DMS153 (cell line): ENCODE measurements at places on chromosomes 4 and X.

- no peak for DNase-seq
Measured at GRCh38 chrX:65528705-65529340, 5.8 kb downstream of the LAS1L start.

DNA sequence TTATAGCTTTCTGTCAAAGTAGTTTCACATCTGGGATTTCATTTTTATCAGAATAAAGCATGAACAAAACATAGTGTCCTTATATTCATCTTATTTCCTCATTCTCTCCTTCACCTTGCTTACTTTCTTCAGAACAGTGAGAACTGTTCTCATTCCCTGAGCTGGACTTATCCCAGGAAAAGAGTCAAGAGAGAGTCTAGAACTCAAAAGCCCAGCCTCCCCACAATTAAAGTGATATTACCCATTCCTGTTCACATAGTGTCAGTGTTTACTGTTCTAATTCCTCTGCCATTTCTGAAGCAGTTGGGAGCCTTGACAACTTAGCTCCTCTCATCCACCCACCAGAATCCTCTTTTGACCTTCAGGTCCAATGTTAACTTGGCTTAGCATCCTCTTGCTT lies 42.9 kb downstream of the RASSF6 start:
- DNase-seq: no peak

DNA sequence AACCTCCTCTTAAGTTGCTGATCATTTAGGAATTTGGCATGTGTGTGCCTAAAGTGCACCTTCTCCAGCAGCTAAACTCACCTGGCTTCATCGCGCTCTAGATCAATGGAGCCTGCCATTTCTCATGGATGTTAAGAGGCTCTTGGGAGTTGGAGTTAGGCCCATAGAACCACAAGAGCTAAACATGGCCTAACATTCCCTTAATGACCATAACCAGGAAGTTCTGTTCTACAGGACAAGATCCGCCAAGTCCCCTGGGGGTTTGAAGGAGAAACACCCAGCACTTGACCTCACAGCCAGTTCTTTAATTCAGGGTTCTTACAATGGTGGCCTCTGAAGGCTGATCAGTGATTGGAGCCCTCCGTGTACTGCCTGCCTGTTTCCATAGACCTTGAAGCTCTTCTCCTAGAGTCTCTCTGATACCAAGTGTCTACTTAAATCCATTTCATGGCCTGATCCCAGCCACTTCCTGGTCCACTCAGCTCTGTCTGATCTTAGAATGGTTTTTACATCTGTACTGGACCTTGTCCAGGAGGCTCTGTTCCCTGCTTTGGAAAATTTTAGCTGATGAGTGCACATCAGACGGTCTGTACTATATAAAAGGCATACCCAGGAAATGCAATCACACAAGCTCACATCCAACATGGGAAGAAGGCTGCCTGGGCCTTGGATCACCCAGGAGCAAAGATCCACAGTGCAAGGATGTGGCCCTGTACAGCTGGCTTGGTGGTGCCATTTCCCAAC lies 45.1 kb downstream of the RPS3A start:
- DNase-seq: no peak

DNA sequence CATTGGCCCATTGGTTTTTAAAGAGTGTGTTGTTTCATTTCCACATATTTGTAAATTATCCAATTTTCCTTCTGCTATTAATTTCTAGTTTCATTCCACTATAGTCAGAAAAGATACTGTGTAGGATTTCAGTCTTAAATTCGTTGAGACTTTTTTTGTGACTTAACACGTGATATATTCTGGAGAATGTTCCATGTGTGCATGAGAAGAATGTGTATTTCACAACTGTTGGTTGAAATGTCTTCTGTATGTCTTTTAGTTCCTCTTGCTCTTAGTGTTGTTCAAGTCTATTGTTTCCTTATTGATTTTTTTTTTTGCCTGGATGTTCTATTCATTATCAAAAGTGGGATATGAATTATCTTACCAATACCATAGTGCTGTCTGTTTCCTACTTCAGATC lies 606.9 kb downstream of the RPA4 start:
- DNase-seq: no peak

DNA sequence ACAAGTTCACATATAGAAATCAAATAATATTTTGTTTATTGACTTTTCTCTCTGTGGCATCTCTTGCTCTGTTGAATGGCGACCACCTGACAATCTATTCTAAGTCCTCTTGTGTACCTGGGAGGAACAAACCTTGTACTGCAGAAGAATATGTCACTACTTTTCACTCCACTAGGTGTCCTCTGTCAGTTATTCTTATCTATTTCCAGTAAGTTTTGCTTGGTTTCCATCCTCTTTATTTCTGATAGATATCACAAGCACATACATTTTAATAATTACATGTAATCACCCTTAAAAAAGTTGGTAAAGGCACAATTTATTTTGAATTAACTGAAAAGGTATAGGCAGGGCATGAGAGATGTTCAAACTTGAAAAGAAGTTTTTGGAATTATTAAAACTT lies 238.4 kb downstream of the SNCA start:
- peak; percentile 14 for DNase-seq

GRCh38 chrX:84187533-84188319 lies at the start of gene RPS6KA6:
RPS6KA6 (minus strand) TSS chrX:84188199; CDS start chrX:84187899, 300 bp downstream.
- DNase-seq: no peak
